ENCODE measurements at places on chromosomes 3 and 15.

GRCh38 chr3:15998911-15999310, 175.6 kb upstream of the GALNT15 start:
- no peak for DNase-seq

DNA sequence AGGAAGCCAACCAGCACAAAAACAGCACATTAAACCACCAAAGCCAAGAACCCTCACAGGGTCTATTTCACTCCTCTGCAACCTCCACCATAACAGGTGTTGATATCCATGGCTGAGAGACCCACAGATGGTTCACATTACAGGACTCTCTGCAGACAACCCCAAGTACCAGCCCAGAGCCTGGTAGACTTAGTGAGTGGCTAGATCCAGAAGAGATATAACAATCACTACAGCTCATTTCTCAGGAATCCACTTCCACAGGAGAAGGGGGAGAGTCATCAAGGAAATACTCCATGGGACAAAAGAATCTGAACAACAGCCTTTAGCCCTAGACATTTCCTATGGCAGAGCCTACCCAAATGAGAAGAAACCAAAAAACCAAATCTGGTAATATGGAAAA, 168.1 kb upstream of the CD96 start:
- no peak for DNase-seq

GRCh38 chr3:33044676-33045075, 52.3 kb downstream of the GLB1 start:
- no peak for DNase-seq

DNA sequence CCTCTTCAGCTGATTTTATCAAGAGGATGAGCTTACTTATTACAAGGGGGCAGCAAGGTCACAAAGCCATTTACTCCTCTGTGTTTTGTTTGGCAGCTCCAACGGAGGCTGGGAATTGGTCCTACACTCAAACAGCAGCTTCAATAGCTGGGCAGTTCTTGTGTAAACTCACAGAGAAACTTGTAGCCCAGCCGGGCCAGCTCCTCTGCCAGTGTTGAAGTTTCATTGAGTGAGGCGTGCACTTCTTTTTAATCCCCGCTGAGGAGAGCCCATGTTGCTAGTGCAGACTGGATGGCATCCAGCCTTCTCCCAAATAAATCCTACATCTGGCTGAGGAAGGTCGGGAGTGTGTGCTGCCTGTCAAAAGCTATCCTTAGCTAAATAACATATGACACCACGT, 59.5 kb downstream of the BFSP2 start:
- DNase-seq, result no peak

DNA sequence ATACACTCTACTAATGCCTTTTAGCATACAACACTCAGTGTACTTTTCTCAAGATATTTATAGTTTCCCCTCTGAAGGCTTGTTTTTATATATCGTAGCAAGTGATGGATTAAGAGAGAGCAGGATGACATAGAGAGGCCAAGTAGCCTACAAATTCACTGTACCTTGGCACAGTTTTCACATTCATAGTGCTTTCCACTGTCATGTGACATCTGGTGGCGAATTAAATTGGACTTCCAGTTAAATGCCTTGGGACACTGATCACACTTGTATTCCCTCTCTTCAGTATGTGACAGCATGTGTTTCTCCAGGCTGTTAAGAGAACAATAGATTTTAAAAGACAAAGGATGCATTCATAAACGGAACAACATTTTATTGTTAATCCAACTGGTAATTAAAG, 541.1 kb downstream of the MECOM start:
- DNase-seq, result no peak

DNA sequence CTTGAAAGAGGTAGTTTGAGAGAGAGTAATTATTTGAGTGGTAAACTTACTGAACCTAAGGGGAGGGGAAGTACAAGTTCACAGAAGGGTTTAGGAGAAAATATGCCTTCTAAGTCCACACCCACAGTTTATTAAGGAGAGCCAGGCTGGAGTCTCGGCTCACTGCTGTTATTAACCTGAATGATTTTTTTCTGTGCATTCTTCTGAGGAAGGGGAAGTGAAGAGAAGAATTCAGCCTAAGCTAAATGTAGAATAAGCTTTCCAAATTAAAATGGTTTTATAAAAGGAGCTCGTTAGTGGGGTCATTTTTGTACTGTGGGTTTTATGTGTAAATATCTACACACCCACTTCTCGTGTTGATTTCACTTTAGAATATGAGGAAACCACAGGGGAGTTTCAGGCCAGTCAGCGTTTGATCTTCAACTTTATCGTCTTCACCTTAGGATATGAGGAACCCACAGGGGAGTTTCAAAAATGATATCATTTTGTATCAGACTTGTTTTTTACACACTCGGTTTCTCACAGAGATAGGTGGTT, 1.5 kb downstream of the WHAMM start:
- DNase-seq, result peak; percentile 32

DNA sequence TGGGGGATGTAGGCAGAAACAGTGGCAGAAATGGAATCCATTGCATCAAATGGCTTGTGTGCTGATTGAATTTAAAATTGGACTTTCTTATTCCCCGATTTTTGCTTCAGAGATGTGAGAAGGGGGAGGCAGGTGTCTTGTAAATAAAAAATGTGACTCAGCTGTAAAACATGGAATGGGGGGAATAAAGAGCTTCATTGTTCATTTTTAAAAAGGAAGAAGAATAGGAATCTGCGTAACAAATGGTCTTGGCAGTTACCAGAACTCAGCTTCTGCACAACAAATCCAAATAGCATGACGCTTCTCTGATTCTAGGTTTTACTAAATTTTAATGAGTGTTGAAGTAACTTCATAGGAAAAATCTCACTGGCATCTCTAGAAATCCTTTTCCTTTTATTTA, 323.9 kb upstream of the GBE1 start:
- DNase-seq, result no peak

DNA sequence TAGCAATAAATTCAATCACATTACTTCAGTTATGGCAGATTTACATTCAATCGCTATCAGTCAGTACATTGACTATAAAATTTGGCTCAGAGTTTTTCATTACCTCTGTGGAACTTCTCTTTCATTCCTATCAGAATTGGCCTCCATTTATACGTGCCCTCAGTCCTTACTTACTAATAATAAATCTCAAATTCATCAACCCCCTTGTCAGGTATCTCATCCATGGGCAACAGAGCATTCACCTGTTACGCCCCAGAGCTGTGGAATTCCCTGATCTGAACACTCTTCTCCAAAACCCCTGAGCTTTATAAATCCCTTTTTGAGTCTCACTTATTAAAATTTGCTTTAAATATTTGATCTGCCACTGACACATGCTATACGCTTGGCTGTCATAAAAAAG, 492.9 kb downstream of the GBE1 start:
- DNase-seq, result no peak

DNA sequence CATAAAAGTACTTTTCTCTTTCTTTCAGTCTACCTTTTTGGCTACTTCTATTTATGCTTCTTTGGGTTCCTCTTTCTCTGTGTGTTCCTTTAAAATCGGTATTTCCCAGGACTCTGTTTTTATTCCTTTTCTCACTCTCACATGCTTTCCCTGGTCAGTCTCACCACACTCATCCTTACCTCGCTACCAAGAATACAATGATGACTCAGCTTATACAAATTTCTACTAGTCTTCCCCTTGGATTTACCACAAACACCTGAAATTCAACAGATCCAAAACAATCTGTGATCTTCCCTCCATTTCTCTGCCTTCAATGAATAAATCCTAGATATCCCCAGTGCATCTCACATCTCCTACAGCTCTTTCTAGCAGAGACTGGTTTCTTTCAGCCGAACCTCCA, 52.9 kb downstream of the TUBGCP4 start:
- no peak for DNase-seq
